ENCODE measurements at places on chromosomes 2 and 18. TPM values are rescaled to one million over a fixed set of nuclear protein-coding genes. Genes with fewer than 3 reads are reported as not detected.

TRIM54 gene
- total RNA-seq: 0.14 TPM

GNLY gene
- total RNA-seq: 1.6 TPM

TXNL4A gene
- total RNA-seq: 53.9 TPM

CPO gene
- not detected for total RNA-seq

MAP3K19 gene
- total RNA-seq: not detected

MROH2A gene
- 3.6 TPM for total RNA-seq

GALR1 gene
- not detected for total RNA-seq

BCL11A gene
- 0.44 TPM for total RNA-seq

FEV gene
- not detected for total RNA-seq

GPR39 gene
- total RNA-seq: 5.1 TPM

EFHD1 gene
- total RNA-seq: 26.5 TPM

TCF7L1 gene
- total RNA-seq: 2.4 TPM

ADGRF3 gene
- not detected for total RNA-seq

RGPD3 gene
- total RNA-seq: 0.11 TPM

COL5A2 gene
- 8.2 TPM for total RNA-seq

TEKT4 gene
- total RNA-seq: not detected

BMPR2 gene
- 14.6 TPM for total RNA-seq

CHST9 gene
- 11.2 TPM for total RNA-seq

CHRNG gene
- total RNA-seq: not detected

SCG2 gene
- not detected for total RNA-seq

CCL20 gene
- total RNA-seq: 46.3 TPM

AQP12A gene
- total RNA-seq: not detected

FSIP2 gene
- total RNA-seq: 0.11 TPM

NT5DC4 gene
- not detected for total RNA-seq

DOK6 gene
- not detected for total RNA-seq

ACADL gene
- 27.9 TPM for total RNA-seq

MBD1 gene
- 31.3 TPM for total RNA-seq

NEU2 gene
- total RNA-seq: not detected
